Retina (tissue), 1 donor: ENCODE measurements at places on chromosomes 13 and 19.

GRCh38 chr13:42649831-42650230, 75.9 kb downstream of the TNFSF11 start:
- no peak for DNase-seq

GRCh38 chr13:43494206-43494605, 292.6 kb downstream of the ENOX1 start:
- no peak for DNase-seq

DNA sequence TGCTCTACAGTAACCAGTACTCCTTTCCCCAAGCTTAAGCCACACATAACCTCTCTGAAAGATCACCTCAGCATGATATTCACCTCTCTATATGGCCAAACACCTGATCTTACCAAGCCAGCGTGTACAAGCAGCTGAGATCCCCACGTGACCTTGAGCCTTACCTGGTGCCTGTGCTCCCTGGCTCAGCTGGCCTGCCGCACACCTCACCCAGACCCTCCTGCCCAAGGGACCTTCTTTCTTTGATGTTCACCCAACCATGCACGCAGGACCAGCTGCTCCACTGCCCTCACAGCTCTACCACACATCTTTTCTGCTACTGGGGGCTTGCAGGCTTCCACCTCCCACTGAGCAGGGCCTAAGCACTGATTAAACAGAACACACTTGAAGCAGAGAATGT, 9.0 kb downstream of the DHRS12 start:
- DNase-seq, result peak; percentile 47

DNA sequence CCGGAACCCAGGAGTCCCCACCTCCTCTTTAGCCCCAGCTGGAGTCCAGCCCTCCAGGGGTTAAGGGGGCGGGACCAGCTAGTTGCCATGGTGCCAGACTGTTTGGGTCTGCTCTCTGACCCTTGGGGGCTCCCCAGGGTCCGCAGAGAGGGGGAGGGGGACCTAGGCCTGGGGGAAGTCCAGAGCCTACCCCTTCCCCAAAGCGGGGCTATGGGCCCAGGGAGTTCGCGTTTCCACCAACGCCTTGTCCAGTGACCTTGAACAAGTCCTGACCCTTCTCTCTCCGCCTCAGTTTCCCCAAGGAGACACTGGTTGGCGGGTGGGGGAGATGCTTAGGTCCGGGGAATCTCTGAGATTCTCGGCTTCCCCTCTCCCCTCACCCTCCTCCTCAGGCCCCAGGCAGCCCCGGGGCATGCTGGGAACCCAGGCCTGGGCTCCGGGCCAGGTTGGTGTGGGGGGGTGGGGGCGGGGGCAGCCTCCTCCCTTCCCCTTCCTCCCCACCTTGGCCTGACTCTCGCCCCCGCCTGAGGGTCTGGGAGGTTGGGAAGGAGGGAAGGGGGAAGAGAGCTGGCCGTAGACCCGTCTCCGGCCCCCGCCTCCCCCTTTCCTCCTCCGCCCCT, 2.6 kb upstream of the SPACA6 start:
- DNase-seq, result peak; percentile 91

- DNase-seq, result no peak
Measured at GRCh38 chr19:17933414-17934129, 757 bp downstream of the CCDC124 start.

DNA sequence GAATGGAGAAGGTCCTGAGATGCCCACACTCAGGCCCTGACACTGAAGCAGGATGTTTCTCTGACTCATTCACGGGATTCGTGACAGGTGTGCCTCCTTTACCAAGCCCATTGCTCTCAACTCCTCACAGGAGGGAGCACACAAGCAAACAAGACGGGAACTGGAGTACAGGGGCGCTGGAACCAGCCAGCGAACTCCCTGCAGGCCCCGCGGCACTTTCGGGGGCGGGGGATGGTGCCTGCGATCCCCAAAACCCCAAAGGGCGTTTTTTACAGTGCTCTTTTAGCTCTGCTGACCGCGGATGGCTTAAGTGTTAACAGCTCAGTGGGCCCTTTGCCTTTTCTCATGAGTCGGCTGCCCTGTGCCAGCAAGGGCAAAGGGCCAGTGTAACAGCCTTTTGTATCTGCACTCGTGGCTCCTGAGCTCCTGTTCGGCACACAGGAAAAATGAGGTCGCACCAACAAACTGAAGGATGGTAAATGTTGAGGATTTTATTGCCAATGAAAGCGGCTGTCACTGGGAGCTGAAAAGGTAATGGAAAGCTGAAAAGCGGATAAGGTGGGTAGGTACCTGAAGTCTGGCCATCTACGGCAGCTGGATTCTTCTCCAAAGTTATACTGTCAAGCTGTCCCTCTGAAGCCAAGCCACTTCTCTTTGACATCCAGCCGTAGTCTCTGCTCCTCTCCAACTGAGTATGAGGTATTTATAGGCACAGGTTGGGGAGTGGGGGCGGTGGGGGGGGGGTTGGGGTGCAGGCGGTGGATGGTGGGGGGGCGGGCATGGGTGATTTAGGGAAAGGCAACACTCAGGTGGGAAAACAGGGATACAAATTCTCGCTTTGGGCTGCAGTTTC, 65.0 kb upstream of the TRPC4 start:
- DNase-seq, result no peak

DNA sequence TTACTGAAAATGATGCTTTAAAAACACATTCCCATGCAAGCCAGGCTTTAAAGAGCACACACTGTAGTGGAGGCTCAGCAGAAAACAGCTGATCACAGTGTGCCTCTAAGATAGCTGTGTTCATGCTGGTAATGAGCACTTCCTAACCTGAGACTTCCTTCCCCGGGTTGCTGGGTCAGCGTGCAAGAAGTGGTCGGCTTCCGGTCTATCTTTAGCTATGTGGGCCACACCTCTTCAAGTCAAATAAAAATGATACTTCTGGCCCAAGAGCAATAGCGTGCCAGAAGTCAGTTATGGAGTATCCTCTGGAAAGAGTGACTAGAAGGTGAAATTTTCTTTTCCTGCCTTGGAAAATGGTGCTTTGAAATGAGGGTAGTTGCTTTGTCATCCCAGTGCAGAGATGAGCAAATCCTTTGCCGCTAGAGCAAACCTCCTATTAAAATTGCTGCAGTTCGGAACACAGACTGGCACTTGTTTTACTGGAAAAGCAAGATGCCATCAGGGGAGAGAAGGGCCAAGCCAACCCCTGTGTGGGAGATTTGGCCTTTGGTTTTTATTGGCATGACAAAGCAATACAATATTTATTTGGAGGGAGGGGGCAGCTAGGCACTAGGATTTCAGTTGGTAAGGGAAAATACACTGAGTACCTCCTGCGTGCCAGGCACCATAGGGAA, 64.2 kb downstream of the ARHGAP35 start:
- no peak for DNase-seq

DNA sequence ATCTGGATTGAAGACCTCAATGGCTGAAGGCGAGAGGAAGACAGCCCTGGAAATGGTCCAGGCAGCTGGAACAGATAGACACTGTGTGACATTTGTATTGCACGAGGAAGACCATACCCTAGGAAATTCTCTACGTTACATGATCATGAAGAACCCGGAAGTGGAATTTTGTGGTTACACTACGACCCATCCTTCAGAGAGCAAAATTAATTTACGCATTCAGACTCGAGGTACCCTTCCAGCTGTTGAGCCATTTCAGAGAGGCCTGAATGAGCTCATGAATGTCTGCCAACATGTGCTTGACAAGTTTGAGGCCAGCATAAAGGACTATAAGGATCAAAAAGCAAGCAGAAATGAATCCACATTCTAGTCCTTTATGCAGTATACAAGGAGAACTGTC, 1.2 kb downstream of the POLR1D start:
- DNase-seq, result no peak

- no peak for DNase-seq
Measured at GRCh38 chr13:102944821-102945220, 99.0 kb downstream of the ERCC5 start.

- no peak for DNase-seq
Measured at GRCh38 chr19:36101550-36102327, 9.2 kb upstream of the OVOL3 start.

DNA sequence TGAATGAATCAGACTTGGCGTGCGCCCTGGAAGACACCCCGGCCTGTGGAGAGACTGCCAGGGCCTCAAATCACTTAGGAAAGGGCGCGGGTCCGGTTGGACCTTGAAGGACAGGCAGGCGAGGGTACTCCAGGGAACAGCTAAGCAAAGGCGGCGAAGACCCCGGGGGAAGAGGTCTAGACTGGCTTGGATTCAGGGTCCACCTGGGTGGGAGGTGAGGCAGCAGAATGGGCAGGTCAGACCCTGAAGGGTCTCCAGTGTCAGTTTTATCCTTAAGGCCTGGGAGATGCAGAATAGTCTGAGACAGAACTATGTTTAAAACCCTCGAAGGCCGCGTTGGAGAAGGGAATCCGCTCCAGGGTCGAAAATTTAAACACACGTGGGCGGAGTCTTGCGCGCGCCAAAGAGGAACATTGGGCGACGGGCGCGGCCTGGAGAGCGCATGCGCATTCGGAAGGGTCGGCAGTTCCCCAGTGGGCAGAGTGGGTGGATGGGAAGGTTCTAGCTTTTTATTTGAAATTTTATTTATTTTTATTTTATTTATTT, 567 bp upstream of the SMG9 start:
- no peak for DNase-seq

DNA sequence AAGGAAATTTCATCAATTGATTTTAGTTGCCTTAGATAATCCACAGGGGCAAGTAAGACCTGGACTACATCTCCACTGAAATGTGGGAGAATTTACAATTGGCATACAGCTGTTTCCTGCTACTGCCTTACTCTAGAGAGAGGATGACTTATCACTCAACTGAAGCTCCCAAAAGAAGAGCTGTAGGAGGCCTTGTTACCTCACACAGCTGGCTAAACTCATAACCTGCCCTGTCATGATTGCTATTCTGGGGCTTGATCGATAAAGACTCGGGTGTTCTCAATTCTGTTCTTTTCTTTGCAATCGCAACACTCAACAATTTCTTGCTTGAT, 1396.4 kb downstream of the EFNB2 start:
- DNase-seq, result no peak

DNA sequence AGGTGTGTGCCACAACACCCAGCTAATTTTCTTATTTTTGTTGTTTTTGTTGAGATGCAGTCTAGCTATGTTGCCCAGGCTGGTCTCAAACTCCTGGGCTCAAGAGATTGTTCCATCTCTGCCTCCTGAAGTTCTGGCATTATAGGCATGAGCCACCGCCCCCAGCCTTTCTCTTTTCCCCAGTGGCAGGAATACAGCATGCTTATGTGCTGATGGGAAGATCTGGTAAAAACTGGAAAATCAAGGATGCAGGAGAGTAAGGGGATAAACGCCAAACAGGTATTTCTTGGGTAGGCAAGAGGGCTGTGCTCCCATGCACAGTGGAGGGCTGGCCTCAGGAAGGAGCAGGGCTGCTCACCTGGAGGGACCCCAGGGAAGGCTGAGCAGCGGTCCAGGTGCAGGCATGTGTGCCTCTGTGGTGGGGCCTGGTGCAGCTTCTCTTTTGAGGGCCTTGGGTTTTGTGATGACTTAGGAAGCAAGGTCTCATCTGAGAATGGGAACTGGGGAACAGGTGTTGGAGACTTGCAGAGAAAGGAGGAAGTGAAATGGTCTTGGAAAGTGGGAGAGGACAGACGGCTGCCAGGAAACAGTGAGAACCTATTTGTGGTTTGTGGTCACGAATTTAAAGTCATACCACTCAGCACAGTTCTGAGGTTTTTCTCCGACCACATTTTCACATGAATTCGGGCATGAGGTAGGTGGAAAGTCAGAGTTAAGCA, 106.5 kb downstream of the TEX26 start:
- no peak for DNase-seq

DNA sequence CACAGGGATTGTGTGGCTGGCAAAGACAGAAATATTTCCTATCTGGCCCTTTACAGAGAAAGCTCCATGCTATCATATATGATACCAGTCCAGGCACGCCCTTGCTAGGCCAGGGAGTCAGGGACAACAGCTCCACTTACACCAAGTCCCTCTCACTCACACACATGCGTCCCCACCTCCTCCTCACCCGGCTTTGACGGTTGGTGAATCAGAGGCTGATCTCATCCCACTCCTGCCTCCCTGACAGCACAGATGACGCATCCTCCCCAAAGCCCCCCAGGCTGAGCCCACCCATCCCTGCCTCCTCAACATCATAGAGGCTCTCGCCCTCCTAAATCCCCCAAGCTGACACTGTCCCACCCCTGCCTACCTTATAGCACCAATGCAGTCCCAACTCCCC, 62.7 kb downstream of the F2RL3 start:
- no peak for DNase-seq

- peak; percentile 53 for DNase-seq
Measured at GRCh38 chr13:39767791-39768517, 112.5 kb downstream of the COG6 start.

DNA sequence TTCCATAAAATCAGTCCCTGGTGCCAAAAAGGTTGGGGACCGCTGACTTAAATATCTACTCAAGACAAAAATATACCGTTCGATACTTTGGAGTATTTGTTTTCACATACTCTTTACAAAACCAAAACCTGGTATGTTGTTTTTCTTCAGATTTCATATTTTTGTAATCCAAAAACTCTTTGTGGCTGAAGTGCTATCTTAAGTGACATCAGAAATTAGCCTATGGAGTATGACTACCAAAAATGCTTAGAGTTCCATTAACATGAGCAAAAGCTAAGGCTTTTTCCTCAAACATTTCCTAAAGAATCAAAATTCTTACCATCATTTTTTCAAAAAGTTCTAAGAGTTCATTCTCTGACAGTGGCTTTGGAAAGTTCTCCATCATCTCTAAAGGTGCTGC, 52.0 kb downstream of the DIAPH3 start:
- no peak for DNase-seq

DNA sequence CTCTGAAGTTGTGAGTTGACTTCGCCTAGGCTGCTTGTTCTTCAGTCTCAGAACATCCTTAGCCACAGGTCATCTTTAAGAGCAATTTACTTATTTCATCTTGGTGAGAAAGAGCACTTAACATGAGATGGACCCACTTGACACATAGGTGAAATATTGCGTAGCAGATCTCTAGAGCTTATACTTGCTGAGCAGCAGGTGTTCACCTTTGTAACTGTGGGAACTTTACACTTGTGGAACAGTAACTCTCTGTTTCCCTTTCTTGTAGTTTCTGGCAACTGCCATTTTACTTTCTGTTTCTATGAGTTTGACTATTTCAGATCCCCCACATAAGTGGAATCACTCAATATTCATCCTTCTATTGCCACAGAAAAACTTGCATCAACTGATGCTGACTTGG, 95.7 kb downstream of the SLC10A2 start:
- no peak for DNase-seq

DNA sequence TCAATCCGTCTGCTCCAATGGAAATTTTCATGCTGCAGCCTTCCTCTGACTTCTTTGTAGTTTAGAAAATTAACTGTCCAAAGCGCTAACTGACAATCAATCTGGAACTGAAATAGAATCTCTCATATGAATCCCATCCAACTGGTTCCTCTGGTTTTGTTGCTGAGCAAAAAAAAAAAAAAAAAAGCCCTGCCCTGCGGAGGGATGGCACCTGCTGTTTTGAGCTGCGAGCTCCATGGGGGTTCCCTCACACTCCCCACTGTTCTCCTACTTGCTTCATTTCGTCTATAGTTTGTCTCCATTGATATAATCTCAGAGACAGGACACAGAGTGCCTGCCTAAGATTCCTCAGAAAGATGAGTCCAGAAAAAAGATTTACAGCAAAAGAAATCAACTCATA, 33.4 kb downstream of the FAAP24 start:
- no peak for DNase-seq

GRCh38 chr13:99606324-99607066, 105.2 kb downstream of the TM9SF2 start:
- peak; percentile 82 for DNase-seq

- no peak for DNase-seq
Measured at GRCh38 chr13:80778297-80778696, 437.4 kb upstream of the SPRY2 start.

- no peak for DNase-seq
Measured at GRCh38 chr19:607301-608154, 17.8 kb downstream of the HCN2 start.

- DNase-seq, result no peak
Measured at GRCh38 chr13:67520886-67521285, 290.8 kb upstream of the PCDH9 start.
